ENCODE measurements at places on chromosomes 11 and 22. TPM values are rescaled to one million over a fixed set of nuclear protein-coding genes. Genes with fewer than 3 reads are reported as not detected.

LMO2 gene
- total RNA-seq = 21.8 TPM

CFAP300 gene
- 12.7 TPM for total RNA-seq

IL10RA gene
- total RNA-seq = not detected

SCGB1A1 gene
- total RNA-seq = not detected

SLC17A6 gene
- not detected for total RNA-seq

CCDC81 gene
- total RNA-seq = 2.6 TPM

CDON gene
- 66.6 TPM for total RNA-seq

STIP1 gene
- total RNA-seq = 142 TPM

TMEM126A gene
- total RNA-seq = 61.5 TPM

ADM2 gene
- total RNA-seq = 8.0 TPM

OR10A2 gene
- total RNA-seq = not detected

SPDYC gene
- not detected for total RNA-seq

RTN4RL2 gene
- total RNA-seq = 0.90 TPM

SMDT1 gene
- total RNA-seq = 8.0 TPM

MGAT3 gene
- 0.27 TPM for total RNA-seq

FAM111B gene
- total RNA-seq = 42.9 TPM

ARHGAP8 gene
- total RNA-seq = 0.41 TPM

TRIM49 gene
- total RNA-seq = not detected

RASGRP2 gene
- total RNA-seq = not detected

KDM4E gene
- not detected for total RNA-seq

CBLIF gene
- not detected for total RNA-seq

MRGPRF gene
- total RNA-seq = 41.8 TPM

FAM180B gene
- total RNA-seq = not detected

CD3D gene
- not detected for total RNA-seq

PLA2G3 gene
- total RNA-seq = 0.09 TPM

IGSF9B gene
- 1.7 TPM for total RNA-seq

SLC29A2 gene
- 0.36 TPM for total RNA-seq

RAG2 gene
- total RNA-seq = not detected

SEPTIN5 gene
- total RNA-seq = 18.4 TPM

SCARF2 gene
- total RNA-seq = 42.9 TPM

PRRG4 gene
- 0.36 TPM for total RNA-seq

MEI1 gene
- not detected for total RNA-seq

MMP12 gene
- total RNA-seq = not detected

KCNQ1OT1 gene
- total RNA-seq = 7.3 TPM

BTG4 gene
- total RNA-seq = not detected

CASTOR1 gene
- total RNA-seq = 4.9 TPM

BIRC3 gene
- 2.4 TPM for total RNA-seq

CHRNA10 gene
- total RNA-seq = 1.1 TPM

GDPD4 gene
- total RNA-seq = not detected

OR5P2 gene
- total RNA-seq = not detected

KCTD14 gene
- total RNA-seq = 0.45 TPM

MAML2 gene
- 15.4 TPM for total RNA-seq

PCF11 gene
- total RNA-seq = 47.7 TPM
